ENCODE measurements at places on chromosomes 12 and 14.

DNA sequence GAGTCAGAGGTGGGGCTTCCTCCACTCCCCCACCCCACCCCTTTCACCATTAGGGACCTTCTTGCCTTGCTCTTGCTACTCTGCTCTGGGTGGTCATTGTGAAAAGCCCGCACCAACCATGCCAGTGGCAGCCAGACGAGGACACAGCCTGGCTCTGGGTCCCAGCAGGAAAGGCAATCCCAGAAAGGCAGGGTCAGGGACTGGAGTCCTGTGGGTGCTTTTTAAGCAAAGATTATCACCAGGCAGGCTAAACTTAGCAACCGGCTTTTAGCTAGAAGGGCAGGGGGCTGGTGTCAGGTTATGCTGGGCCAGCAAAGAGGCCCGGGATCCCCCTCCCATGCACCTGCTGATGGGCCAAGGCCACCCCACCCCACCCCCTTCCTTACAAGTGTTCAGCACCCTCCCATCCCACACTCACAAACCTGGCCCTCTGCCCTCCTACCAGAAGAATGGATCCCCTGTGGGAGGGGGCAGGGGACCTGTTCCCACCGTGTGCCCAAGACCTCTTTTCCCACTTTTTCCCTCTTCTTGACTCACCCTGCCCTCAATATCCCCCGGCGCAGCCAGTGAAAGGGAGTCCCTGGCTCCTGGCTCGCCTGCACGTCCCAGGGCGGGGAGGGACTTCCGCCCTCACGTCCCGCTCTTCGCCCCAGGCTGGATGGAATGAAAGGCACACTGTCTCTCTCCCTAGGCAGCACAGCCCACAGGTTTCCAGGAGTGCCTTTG is 1.2 kb upstream of the GAPDH start:
- peak; percentile 93 for DNase-seq

DNA sequence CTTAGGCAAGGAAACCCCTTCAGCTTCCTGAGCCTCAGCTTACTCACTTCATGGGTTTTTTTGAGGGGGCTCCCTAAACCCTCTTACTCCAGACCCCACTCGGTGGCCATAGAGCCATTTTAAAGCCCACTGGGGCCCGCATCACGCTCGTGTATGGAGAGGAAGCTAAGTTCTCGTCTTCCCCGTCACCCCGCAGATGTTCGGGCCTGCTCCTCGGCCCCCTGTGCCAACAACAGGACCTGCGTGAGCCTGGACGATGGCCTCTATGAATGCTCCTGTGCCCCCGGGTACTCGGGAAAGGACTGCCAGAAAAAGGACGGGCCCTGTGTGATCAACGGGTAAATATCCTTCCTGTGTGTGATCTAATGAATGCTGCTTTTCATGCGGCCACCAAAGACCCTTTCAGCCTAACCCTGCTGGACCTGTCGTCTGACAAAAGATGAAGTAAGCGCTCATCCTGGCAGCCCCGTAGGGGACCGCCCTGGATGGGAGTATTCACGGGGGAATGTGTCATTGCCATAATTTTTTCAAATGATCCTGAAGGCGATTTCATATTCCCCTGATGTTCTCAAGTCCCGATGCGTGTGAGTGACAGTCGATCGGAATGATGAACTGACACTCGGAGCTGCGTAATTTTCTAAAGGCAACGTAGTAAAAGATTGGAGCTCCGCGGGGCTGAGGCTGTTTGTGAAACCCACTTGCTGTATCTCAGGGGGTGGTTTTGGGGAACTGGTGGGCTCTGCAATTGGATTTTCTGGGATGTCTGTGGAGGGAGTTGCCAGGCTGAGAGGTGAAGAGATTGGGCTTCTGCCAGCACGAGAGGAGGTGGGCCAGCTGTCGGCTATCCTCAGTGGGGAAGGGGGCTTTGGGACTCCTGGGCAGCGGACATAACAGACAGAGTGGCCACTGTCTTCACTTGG is 5.4 kb downstream of the DLK1 start:
- no peak for DNase-seq

- DNase-seq: no peak
Measured at GRCh38 chr14:101402936-101403660, 158.2 kb upstream of the DIO3 start.

DNA sequence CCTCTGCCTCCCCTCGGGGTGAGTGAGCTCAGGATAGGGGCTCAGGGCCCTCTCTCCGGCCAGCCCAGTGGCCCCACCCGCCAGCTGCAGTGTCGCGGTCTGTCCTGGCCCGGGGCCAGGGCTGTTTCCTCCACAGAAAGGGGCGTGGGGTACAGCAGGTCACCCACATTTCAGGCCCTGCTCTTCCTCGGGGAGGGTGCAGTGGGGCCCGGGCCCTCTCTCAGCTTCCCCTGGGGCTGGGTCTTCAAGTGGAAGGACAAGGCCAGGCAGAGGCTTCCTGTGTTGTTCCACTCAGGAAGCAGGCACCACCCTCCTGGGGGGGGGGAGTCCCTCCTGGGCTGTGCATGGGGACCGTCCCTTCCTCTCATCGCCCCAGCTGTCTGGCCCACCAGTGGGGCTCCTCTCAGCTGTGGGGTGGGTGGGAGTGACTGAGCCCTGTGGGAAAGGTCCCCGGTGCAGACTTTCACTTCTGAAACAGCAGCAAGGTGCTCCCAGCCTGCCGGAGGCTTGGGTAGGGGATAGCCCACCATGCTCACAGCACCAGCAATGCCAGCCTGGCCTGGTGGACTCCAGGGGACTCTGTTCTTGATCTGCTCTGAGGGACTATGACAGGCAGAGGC is 3.7 kb downstream of the GPR132 start:
- no peak for DNase-seq

DNA sequence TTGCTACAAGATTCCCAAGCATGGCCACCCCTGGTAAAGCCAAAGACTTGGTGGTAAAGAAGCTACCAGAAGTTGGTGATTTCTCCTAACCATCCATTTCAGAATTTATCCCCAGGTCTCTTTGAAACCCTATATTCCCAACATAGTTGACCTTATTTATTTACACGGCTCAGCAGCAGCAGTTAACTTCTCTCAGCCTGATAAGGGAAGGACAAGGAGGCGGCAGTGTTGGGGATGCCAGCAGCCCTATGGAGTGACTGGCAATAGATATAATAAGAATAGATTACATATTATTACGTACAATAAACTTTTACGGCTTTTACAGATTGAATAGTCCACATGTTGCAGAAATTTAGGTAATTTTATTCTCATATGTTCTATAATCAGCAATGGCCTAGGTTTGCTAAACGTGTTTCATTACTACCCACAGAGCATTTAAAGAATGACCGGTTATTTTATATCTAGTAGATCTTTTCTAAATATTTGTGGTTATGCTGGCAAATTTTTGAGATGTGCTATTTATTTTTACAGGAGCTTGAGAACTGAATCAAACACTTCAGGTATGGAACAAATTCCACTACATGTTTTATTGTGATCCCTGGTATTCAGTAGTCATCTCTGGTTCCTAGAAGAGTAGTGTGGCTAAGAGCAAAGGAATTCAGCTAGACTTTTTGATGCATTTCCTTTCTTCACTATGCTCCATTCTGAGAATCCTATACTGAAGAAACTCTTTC is 19.8 kb upstream of the PALS1 start:
- DNase-seq: peak; percentile 92

- DNase-seq: peak; percentile 69
Measured at GRCh38 chr14:100045642-100046344, 19.4 kb upstream of the EVL start.

DNA sequence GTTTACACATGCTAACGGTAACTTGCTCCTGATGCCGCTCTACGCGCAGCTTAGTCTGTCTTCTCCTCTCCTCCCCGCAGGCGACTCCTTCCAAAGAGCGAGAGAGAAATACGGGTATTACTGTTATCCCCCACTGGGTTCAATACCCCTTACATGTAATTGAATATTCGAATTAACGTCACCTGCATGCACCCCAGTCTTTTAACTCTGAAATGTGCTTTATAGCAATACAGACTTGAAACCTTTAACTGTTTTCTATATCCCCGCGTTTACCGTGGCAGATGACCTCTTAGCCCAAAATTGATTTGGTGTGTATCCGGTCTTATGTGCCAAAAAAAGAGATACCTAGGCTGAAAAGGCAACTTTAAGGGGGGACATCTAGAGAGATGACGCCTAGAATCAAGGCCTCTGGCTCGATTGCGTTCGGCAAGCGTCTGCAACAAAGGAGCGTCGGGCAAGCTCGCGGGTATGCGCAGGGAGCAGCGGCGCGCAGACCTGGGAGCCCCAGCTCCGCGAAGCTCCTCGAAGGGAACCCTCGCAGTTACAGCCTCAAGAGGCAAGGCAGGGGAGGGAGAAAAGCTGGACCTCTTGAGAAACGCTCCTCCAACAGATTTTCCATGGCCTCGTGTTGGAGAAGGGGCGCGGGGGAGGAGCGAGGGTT is 6.8 kb upstream of the FOXG1 start:
- DNase-seq: no peak

DNA sequence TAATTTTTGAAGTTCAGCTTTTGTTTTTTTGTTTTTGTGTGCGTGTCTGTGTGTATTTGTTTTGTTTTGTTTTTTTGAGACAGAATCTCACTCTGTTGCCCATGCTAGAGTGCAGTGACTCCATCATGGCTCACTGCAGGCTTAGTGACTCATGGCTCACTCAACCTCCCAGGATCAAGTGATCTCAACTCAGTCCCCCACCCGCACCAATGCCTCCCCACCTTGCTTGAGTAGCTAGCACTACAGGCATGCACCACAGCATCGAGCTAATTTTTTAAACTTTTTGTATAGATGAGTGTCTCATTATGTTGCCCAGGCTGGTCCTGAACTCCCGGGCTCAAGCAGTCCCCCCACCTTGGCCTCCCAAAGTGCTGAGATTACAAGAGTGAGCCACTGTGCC is 981.4 kb downstream of the BCL11B start:
- no peak for DNase-seq

DNA sequence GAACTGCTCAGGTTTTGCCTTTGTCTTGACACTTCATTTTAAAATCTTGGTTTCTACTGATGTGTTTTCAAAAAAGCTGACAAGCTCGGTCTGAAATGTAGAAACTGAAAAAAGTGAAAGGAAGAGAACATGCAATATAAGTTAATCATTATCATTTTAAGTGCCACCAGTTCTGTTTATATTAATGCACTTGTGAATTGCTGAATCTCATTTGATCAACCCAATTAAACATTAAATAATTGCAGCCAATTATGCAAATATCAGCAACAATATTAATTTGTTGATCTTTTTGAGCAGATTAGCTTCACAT is 133.8 kb downstream of the BCAT1 start:
- DNase-seq: no peak

- peak; percentile 83 for DNase-seq
Measured at GRCh38 chr14:91947475-91948184, at the start of gene FBLN5. Gene FBLN5, minus strand, starts transcription at chr14:91947694. Its CDS starts 465 bp downstream, at chr14:91947229.

- DNase-seq: peak; percentile 93
Measured at GRCh38 chr12:131831635-131832041, 3.4 kb downstream of the MMP17 start.

- DNase-seq: no peak
Measured at GRCh38 chr14:90569201-90569600, 172.4 kb downstream of the CALM1 start.

DNA sequence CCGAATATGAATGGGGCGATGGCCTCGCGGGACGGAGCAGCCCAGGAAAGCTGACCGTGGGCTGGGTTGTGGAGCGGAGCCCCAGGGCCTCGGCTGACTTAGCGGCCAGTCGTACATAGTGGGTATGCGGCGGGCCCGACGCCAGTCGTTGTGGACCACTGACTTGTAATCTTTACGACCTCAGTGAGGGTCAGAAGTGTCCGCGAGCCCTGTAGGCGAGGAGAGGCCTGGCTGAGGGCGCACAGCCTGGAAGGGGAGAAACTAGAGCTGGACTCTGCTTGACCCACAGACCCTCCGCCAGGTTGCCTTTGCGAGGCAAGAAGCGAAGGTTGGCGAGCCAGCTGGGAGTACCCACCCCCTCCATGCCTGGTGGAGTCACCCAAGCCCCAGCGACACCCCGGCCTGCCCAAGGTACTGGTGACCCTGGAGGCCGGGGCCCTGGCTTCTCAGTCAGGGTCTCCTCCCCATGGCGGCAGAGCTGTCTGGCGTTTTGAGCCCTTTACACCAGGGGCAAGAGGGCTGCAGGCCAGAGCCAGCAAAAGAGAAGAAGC is 15.6 kb upstream of the DYNC1H1 start:
- DNase-seq: no peak

DNA sequence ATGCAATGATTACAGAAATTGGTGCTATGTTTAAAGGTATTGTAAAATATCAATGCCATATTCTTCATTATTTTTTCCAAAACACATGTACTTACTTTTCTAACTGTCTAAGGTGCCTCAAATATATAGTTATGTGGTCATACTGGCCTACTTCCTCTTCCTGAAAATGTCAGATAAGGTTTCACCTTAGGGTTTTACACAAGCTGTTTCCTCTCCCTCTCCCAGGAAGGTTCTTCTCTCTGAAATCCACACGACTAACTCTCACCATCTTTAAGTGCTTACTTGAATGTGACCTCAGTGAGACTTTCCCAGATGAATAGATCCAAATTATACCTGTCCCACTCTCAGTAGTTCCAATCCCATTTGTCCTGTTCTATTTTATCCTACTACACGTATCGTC is 11.6 kb upstream of the CLEC4D start:
- no peak for DNase-seq

DNA sequence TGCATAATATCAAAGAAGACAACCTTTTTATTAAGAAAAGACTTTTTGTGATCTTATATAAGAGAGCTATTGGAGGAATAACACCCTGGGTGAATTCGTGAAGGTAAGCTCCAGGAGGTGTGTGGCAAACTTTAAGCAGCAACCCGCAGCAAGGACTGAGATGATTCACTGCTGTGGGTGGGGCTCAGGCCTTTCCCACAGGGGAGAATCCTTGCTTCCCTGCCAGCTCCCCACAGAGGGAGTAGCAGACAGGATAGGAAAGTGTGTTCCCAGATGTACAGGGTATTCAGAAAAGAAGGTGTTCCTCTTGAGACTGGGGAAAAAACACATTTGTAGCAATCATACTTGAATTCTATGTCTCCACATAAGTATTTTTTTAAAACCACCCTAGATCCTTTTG is 9.2 kb downstream of the NDUFA12 start:
- DNase-seq: peak; percentile 83

DNA sequence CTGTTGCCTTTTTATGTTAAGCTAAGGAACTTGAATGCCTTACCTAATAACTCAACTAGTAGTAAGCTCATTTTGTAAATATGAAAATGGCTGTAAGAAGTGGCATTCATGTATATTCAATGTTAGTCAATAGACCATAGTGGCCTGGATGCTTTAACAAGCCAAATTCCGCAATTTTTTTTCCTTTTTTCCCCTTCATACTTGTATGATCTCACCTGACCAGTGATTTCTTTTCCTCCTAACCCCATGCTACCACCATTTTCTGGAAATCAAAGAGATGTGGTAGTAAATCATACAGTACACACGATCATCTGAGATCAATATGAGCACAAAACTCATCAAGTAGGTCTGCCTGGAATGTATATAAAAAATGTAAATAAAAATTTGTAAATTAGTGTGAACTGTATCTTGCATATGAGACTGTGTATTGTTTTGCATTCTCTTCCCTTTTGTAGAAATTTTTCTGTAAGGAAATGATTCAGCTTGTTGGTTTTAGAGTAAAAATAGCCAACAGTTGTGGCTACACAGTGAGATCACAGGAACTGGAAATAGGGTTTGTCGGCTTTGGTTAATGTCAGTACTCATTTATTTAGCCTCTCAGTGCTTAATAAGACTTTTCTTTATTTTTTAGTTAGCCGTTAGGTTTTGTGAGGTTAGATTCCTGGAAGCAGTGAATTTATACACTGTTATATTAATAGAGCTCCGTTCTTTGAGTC is 62.5 kb downstream of the ETNK1 start:
- peak; percentile 63 for DNase-seq
